CD4-positive, alpha-beta T cell treated with Interleukin-17A for 4 hours (primary cell): ENCODE measurements at places on chromosomes 13 and 19.
A peak's percentile ranks its signal among the peaks of the same experiment; 100 is the strongest.

DNA sequence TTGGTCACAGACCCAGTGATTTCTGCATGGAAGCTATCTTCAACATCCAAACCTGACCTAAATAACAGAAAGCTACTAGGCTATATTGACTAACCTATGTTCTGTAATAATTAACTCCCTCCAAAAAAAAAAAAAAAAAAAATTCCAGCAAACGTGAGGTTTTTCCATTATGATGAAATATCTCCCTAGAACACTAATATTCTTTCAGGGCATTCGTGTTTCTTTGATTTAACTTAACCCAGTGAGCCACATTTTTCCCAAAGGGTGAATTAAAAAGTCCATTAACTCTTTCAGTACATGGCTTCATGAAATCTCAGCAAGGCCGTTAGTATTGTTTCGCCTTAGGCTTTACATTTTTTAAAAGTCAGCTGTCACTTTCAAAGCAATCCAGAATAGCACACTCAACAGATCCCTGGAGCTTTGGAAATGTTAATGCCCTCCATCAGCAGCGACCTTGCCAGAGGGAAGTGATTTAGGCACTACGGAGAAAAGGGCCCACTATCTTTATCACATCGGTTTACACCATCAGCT lies 175.8 kb downstream of the DCT start:
- DNase-seq = no peak

GRCh38 chr13:96527497-96527896 lies 437.6 kb downstream of the HS6ST3 start:
- DNase-seq = no peak

DNA sequence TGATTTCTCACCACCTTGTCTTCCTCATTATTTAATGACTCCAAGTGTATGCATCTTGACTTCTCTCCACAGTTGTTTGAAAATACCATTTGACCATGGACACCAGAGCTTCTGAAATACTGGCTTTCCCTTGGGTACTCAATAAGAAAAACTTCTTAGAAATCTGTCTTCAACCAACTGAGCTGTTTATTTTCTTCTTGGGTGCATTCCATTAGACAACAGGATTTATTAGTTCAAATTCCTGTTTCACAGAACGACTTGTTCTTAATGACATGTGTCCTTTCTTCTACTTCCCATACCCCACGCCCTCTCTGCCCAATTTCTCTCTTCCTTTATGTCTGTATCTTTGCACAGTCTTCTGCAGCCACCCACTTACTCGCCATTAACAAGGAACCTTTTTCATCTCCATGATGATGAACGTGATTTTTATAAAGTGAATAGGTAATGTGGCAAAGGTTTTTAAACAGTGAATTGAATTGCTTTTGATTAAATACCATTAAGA lies 11.3 kb upstream of the ITM2B start:
- DNase-seq = peak; percentile 7

DNA sequence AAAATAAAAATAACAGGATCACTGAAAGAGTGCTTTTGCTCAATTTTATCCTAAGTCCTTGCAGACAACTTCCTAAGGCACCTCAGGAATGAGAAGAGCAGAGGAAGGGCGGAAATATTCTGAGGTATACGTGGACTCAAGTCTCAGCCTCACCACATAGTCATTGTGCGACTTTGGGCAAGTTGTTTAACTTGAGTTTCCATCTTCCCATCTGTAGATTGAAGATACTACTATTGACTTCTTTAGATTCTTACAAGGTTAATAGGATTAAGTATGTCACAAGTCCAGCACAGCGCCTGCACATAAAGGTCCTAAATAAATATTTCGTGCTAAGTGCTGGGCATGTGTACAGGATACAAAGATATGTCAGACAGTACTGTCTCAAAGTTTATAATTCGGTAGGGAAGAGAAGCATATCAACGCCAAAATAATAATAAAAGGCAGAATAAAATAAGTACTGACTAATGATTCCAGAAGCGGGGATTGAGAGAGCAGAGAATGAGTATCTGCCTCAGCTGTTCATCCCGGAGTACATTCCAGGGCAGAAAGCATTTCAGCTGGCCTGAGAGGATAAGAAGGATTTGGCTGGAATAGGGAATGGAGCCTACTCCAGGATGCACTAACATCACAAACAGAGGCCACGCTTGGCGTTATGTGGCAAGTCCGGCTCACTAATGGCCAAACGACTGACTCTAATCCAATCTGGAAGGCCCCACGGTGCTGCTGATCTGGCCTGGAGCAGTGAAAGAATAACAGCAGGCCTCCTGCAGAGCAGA lies 139.7 kb downstream of the FLT1 start:
- no peak for DNase-seq

- DNase-seq = no peak
Observed at GRCh38 chr19:10919352-10920287, 8.8 kb downstream of the YIPF2 start.

GRCh38 chr19:37699057-37699456 lies 20.5 kb downstream of the ZNF607 start:
- DNase-seq = no peak

DNA sequence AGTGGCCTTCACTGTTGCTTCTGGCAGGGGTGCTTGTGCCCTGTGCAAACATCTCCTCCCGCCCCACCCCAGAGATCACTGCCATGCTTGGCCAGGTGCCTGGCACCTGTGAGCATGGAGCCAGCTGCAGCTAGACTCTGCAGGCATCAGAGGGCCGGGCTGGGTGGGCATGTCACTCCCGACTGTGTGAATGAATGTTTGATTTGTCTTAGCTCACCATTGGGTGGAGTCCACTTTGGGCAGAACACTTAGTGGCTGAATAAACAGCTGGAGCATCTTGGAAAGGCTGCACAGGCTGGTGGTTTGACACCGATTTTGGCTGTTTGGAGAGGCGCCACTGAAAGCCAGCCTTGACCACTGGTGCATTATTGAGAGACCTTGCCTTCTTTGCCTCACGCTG lies 267.3 kb downstream of the DLEU7 start:
- no peak for DNase-seq

- DNase-seq = no peak
Observed at GRCh38 chr13:43446126-43446525, 340.6 kb downstream of the ENOX1 start.

GRCh38 chr13:101157261-101157660 lies 259.0 kb downstream of the NALCN start:
- no peak for DNase-seq

GRCh38 chr13:46659413-46660065 lies 106.6 kb downstream of the LRCH1 start:
- DNase-seq = no peak

- no peak for DNase-seq
Observed at GRCh38 chr19:36488118-36488845, 1.1 kb downstream of the ZNF566 start.

DNA sequence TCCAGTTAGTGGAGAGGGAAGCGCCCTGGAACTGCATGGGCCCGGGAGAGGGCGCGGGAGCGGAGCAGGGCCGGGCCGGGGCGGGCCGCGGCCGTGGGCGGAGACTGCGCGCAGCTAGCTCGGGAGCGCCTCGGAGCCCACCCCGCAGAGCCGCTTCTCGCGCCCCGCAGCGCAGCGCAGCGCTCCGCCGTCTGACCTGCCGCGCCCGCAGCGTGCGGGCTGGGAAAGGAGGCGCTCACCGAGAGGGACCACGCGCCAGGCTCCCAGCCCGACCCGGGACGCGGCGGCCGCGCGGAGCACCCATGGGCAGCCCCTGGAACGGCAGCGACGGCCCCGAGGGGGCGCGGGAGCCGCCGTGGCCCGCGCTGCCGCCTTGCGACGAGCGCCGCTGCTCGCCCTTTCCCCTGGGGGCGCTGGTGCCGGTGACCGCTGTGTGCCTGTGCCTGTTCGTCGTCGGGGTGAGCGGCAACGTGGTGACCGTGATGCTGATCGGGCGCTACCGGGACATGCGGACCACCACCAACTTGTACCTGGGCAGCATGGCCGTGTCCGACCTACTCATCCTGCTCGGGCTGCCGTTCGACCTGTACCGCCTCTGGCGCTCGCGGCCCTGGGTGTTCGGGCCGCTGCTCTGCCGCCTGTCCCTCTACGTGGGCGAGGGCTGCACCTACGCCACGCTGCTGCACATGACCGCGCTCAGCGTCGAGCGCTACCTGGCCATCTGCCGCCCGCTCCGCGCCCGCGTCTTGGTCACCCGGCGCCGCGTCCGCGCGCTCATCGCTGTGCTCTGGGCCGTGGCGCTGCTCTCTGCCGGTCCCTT lies at the start of gene MLNR:
TSS of gene MLNR (plus strand) at position 303 of the 820 bp plus-strand sequence. CDS start at position 303, 0 bp downstream.
- DNase-seq = peak; percentile 39

DNA sequence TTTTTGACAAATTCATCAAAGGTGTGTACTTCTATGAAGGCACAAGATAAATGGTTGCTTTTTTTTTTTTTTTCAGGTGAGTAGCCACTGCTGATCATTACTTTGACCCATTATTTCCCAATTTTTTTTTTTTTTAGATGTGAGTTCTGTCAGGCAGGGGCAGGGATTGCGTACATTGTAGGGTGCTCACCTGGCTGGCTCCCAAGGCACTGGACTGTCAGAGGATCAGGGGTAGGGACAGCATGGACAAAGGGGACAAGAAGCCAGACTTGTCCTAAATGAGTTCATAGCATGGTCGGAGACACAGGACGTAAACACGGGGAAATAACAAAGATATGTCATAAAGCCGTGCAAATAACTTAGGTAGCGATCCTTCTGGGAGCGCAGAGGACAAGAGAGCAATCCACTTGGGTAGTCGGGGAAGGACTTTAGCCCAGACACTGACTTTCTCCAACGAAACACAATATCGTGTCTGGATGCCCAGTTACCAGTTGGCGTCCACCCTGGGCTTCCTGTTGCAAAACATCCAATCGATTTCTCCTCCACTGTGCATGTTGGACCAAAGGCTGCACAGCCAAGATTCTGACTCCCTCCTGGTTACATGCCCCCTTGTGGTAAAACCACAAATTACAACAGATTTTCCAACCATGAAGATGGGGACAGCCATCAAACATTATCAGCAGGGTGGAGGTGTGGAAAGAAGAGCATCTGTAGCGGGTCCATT lies 27.5 kb upstream of the KATNAL1 start:
- DNase-seq = peak; percentile 13

DNA sequence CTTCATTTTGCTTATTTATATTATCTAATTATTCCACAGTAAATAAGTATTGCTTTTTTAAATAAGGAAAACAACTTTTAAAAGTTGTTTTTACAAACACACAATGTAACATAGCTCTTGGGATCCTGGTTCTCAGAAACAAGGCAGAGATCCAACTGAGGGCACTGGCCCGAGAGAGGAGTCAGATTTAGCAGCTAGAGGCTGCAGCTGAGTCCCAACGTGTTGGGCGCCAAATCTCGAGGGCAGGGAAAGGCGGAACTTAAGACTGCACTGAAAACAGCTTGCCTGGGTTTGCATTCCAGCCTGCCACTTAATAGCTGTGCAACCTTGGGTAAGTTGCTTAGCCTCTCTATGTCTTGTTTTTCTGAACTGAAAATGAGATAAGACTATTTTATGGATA lies 16.4 kb upstream of the WASF3 start:
- no peak for DNase-seq

GRCh38 chr19:17458970-17459369 lies 1.8 kb downstream of the NXNL1 start:
- no peak for DNase-seq

- peak; percentile 44 for DNase-seq
Observed at GRCh38 chr13:48214519-48215121, 18.4 kb upstream of the ITM2B start.
